ENCODE measurements at places on chromosomes 2 and 18. TPM values are rescaled to one million over a fixed set of nuclear protein-coding genes. Genes with fewer than 3 reads are reported as not detected.

Gene MPP4
- not detected for total RNA-seq

DNA sequence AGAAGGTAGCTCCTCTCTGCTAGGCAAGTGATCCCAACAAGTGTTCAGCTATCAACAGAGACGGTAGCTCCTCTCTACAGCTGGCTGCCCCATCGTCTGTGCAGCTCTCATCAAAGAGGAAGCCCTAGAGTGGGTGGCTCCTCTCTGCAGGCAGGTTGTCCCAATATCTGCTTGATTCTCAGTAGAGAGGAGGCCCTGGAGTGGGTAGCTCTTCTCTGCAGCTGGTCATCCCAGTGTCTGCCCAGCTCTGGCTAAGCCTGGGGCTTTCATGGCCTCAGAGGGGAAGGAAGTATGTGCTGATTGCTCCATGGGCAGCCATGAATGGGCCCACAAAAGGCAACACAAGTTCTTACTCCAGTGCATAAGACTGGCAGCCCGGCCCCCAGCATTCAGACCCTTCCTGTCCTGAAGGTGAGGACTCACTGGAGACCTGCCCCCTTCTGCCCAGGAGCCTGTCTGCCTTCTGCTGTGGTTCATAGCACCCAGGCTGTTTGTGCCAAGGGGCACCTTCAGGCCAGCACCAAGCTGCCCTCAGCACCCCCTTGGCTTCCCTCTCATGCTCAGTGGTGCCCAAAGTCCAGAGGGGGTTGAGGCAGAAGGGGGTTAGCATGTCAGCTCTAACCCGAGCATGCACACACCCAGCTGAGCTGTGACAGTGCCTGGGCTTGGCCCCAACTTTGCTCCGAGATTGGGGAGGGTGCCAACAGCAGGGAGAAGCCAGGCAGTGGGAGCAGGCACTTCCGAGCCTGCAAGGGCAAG is 48.9 kb downstream of the CCDC68 start:
- DNase-seq = no peak

DNA sequence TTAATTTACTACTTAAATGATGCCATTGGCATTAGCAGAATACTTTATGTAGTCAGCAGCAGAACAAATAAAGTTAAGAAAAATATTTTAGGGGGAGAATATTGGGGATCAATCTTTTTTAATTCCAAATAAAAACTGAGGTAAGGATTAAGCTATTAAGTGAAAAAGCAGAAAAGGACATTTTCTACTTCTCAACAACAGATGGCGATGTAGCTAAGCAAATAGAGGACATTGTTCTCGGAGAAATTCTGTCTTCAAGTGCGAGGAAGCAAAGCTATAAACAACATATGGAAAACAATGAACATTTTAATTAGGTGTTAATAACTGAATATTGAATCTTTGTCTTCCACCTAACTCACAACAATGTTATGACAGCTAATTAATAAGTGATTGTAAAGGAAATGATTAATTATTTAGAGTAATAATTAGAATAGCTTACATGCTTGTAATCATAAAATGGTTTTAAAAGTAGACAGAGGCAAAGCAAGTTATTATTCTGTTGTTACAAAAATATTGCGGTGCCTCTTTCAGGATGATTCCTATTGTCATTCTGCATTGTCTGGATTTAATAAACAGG is 32.9 kb upstream of the CCDC93 start:
- no peak for DNase-seq

DNA sequence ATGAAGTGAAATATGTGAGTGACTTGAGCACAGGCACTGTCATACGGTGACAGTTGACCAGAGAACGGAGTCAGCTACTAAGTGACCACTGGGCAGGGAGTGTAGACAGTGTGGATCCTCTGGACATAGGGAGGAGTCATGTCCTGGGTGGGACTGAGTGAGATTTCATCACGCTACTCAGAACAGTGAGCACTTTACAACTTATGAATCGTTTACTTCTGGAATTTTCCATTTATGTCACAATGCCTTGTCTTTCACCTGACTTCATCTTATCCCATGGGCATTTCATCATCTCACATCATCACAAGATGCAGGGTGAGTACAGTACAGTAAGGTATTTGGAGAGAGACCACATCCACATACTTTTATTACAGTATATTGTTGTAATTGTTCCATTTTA is 29.0 kb downstream of the PTPRM start:
- DNase-seq = no peak

Gene UGT1A3
- not detected for total RNA-seq

DNA sequence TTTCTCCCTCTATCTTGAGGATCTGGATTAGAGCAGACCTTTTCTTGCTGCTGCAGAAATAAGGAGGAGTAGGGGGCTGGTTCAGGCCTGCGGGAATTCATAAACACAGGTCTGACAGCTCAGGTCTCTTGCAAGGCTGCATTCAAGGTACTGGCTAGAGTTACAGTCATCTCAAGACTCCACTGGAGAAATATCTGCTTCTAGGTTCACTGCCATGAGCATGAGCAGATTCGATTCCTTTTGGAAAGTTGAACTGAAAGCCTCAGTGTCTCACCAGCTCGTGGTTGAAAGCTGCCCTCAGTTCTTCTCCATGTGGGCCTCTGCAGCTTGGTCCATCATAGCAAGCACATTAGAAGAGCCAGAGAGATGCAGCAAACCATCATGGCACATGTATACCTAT is 124.4 kb upstream of the SETBP1 start:
- no peak for DNase-seq

DNA sequence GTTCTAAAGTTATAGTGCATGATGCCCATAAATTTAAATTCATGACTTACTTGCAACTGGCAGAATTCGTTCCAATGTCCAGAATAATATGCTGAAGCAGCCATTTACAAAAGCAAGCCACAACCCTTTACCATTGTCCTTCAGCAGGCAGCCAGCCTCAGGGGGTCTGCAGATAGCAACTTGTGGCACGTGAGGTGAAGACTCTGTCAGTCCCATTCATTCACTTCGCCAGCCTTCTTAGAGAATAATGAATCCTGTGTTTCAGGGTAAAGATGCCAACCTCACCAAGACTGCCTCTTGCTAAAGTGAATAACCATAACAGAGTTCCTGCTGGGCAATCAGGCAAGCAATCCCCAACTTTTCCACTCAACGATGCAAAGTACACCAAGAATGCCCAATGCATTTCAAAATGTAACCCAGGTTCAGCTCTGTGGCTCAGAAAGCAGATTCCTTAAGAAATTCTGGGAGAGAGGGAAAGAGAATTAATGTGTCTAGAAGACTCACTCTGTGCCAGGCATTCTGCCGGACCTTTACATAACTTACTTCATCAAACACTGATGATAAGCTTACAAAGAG is 315.4 kb downstream of the NCKAP5 start:
- DNase-seq = no peak

GRCh38 chr2:217661378-217661777 is 341.4 kb downstream of the TNS1 start:
- DNase-seq = no peak

GRCh38 chr2:219542931-219543595 is 546 bp downstream of the CHPF start:
- no peak for DNase-seq

- no peak for DNase-seq
These were observed 129.5 kb downstream of the SMAD7 start for GRCh38 chr18:48821251-48821590.

DNA sequence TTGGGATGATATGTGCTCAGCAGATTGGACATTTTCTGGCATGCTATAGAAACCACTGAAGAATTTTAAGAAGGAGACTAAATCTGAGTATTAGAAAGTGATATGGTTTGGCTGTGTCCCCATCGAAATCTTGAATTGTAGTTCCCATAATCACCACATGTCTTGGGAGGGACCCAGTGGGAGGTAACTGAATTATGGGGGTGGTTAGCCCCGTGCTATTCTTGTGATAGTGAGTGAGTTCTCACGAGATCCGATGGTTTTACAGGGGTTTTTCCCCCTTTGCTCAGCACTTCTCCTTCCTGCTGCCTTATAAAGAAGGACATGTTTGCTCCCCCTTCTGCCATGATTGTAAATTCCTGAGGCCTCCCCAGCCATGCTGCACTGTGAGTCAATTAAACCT is 535.9 kb upstream of the VRK2 start:
- no peak for DNase-seq

Gene CRYGD
- not detected for total RNA-seq

GRCh38 chr2:204492417-204492816 is 52.9 kb upstream of the PARD3B start:
- DNase-seq = no peak

Gene WDSUB1
- total RNA-seq = 5.3 TPM

DNA sequence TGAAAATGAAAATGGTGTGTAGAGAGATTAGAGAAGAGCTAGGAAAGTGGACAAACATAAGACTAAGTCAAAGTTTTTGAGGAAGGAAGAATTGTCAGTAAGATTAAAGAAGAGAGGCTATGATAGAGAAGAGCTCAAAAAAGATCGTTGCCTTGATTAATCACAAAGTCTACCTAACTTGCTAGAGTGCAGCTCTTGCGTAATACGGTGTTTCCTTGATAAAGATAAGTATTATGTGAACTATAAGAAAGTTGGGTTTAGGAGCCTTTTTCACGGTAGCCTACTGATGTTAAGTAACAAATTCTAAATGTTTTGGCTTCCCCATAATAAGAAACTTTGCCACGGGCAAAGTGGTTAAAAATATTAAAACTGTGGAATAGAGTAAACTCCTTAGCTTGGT is 226.4 kb upstream of the NRXN1 start:
- DNase-seq = no peak

Gene MYOM1
- 3.3 TPM for total RNA-seq

DNA sequence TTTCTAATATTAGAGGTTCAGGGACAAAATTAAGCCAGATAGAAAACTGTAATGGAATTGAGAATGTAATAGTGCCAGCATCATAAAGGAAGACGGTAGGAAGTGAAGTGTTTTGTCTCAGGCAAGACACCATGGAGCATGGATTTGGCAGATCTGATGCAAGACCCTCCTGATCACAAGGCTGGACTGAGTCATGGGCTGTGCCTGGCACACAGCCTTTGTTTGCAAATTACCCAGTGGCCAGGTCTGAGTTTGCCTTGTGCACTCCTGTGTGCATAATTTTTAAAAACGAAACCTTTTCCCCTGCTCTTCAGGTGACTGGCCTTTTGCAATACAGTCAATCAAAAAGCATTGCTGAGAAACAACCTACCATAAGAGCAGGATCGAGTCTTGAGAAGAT is 2.0 kb upstream of the UPP2 start:
- no peak for DNase-seq

Gene IL36G
- not detected for total RNA-seq

DNA sequence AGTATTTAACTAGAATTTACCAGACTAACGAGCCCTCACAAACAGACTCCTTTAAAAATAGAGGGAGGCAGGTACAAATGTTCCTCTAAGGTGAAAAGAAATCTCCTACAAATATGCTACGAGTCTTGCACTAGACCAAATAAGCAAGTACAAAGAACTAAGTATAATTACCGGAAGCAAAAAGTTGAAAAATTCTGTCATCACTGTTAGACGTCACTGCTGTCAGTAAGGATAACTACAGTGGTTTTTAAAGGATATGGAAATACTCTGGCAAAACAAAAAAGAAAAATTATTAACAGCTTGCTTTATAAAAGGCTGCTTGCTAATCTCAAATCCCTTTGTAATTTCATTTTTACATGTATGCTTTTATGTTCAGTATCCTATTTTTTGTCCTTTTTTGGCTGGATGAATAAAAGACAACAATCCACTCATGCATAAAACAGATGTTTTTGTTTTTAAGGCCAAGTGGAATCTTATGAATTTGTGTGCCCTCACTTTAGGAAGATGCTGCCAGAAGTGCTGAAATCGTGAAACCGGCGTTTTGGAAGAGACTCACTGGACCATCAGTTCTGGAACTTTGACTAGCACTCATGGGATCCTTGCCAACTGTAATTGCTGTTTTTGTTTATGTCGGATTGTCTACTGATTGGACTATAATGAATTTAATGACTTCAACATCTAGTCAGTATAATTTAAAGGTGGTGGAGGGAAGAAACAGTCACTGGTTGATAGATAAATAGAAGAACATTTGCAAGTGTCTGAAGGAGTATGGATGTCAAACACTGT is 6.7 kb downstream of the ZNF521 start:
- DNase-seq = no peak

Gene MRPL33
- total RNA-seq = 47.7 TPM

DNA sequence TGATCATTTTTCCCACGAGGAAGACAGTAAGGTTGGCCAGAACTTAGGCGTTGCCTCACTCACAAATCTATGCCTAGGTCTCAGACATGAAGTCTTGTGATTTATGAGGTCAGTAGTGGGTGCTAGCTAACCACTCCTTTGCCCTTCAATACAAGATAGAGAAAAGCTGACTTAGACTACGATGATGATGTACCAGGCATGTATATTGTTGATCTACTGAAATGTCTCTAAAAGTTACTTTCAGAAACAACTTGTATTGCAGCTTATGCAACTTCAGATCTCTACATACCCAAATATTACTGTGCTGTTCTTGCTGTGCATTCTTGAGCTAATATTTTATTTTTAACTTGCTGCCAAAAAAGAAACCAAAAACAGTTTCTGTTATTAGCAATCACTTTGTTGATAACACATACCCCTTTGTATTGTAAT is 30.6 kb downstream of the MAPRE2 start:
- DNase-seq = no peak

DNA sequence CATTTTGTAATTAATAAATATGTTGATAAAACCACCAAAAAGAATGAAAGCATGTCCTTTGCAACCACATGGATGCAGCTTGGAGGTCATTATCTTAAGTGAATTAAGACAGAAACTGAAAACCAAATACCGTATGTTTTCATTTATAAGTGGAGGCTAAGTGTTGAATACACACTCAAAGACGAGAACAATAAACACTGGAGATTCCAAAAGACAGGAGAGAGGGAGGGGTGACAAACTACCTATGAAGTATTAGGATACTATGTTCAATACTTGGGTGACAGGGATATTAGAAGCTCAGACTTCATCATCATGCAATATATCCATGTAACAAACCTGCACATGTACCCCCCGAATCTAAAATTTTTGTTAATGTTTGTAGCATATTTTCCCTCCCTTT is 7.0 kb downstream of the ERLEC1 start:
- DNase-seq = no peak

Gene SCYGR6
- total RNA-seq = not detected

Gene SERPINB3
- total RNA-seq = not detected

- no peak for DNase-seq
These were observed 70.2 kb downstream of the AOX1 start for GRCh38 chr2:200655918-200656580.

- DNase-seq = peak; percentile 52
These were observed 987 bp upstream of the DLX1 start for GRCh38 chr2:172084395-172084644.

DNA sequence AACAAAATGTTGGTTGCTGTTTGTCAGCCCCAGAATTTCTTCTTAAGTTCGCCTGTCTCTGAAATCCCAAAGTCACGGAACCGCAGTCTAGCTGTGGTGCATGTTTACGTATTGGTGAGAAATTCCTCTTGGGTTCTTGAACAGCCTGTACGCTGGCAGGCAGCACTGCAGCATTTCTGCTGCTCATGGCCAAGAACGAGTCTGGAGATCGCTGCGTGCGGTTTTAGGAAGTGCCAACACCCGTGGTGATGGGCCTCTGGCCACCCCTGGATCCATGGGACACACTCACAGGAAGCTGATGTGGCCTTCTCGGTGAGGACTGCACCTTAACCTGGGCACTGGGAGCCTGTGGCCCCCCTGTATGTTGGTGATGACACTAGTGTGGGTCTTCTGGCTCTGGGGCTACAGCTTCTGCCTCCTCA is 23.7 kb downstream of the ASB1 start:
- no peak for DNase-seq

Gene PLEK
- total RNA-seq = 28.8 TPM

Measured in activated naive CD8-positive, alpha-beta T cell treated with anti-CD3 and anti-CD28 coated beads, Interleukin-2, amount 10 ng/mL, durations not matched to agents 7 days and 5 days (primary cell).